CD14-positive monocyte (primary cell): ENCODE measurements at places on chromosomes 5 and 9. TPM values are rescaled to one million over a fixed set of nuclear protein-coding genes. Genes with fewer than 3 reads are reported as not detected.

ARHGEF37 gene
- polyA plus RNA-seq, result not detected in 2 replicates

IFNA13 gene
- polyA plus RNA-seq, result not detected

KCNT1 gene
- not detected for polyA plus RNA-seq

IL33 gene
- not detected for polyA plus RNA-seq

CMYA5 gene
- polyA plus RNA-seq, result 0.01 TPM

TAF7 gene
- 3.9 and 11.8 TPM in 2 replicates for polyA plus RNA-seq

PCDHGB4 gene
- polyA plus RNA-seq, result not detected

CAPSL gene
- polyA plus RNA-seq, result not detected
